Sigmoid colon (tissue), 7 donors: ENCODE measurements at places on chromosomes 5 and 9. TPM values are rescaled to one million over a fixed set of nuclear protein-coding genes. Genes with fewer than 3 reads are reported as not detected.

- no peak for DNase-seq
Observed at GRCh38 chr5:97618721-97619120, 435.7 kb upstream of the RIOK2 start.

Gene GABBR2
- total RNA-seq: not detected

Gene PCDHB15
- total RNA-seq: 5.5 TPM

GRCh38 chr5:132961887-132962286 lies 1.5 kb downstream of the AFF4 start:
- DNase-seq: no peak

Gene SPTLC1
- 75.3 TPM for total RNA-seq

Gene EXOC3
- total RNA-seq: 45.7 TPM

DNA sequence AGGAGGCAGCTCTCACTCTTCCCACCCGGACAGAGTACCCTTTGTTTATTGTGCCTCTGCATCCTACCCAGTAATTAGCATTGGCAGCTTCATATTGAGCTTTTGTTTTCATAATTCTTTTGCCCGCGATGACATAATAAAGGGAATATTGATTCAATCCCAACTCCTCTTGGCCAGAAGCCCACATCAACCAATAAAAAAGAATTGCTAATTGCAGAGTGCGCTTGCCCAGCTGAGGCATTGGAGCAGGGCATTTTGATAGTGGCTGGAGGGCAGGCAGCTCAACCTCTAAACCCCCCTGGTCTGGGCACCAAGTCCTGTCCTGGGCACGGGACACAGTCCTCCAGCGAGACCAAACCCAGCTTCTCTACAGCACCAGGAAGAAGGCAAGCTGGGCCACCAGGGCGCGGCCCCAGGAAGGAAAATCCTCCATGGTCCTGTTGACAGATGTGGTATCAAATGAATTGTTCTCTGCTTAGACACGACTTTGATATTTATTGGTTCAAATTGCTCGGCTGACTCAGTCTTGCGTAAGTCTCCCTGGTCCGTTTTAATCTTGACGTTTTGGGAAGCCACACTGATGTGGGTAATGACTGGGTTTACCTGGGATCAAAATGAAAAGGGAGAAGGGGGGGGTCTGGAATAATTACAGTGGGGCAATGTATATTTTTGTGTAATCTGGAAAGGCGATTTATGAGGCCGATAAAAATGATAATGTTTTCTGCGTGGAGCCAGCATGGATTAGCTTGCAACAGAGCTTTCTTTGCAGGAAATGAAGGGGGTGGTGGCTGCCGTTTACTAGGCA lies 220.7 kb upstream of the MSX2 start:
- DNase-seq: no peak

GRCh38 chr5:177540438-177540837 lies 13.9 kb downstream of the FAM193B start:
- DNase-seq: no peak

DNA sequence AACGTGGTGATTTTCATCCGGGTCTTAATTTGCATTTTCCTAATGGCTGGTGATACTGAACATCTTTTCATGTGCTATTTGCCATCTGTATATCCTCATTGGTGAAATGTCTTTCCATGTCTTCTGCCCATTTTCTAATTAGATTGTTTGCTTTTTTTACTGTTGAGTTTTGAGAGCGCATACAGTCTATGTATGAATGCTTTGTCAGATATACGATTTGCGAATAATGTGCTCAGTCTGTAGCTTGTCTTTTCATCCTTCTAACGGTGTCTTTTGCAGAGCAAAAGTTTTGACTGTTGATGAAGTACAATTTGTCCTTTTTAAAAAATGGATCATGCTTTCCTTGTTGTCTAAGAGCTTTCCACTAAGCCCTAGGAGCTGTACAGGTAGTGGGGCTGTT lies 143.0 kb downstream of the RGS3 start:
- DNase-seq: no peak

Gene NDUFS4
- 106 TPM for total RNA-seq

DNA sequence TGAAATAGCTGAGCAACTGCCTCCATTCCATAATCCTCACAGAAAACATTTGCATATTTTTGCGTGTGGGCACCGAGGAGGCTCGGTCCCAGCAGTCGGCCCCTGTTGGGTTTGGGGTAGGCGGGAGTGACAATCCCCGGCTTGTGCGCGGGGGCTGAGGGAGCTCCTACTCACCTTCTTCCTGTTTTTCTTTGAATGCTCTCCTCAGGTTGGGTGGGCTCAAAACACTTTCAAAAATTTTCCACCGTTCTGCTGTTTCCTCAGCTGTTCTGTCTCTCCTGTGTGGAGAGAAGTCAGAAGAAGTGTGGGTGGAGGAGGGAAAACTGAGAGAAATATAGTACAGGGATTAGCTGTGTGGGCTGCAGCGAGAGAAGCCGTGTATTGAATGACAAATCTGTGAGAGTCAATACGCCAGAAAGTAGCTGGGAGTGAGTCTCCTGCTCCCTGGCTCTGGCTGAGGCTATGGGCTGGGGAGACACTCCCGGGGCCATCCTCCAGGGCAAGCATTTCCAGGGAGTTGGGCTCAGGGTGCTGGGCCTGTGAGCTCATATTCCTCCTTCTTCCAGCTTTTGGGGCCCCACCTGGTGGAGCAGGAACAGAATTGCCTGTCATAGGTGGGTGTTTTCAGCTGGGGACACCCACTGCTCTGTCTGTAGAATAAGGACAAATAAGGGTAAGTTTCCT lies 84.7 kb downstream of the CMYA5 start:
- no peak for DNase-seq

- DNase-seq: no peak
Observed at GRCh38 chr5:116442095-116442534, 132.5 kb downstream of the SEMA6A start.

Gene IFNA21
- not detected for total RNA-seq

- DNase-seq: no peak
Observed at GRCh38 chr9:20255052-20255451, 367.2 kb downstream of the MLLT3 start.

DNA sequence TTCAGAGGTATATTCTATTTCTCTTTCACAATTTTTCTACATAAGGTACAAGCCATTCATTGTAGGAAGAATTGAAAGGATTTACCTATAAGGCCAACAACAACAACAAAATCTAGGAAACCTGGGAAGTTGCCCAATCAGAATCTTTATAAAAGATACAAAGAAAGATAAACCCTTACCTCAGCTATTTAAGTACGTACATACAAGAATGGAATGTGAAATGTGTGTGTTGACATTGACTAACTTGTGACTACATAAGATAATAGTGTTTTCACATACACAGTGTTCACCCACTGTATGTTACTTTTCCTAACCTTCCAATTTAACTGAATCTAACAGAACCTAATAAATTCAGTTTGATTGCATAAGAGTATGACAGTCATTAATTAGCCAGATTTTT lies 154.1 kb downstream of the ADAMTS6 start:
- DNase-seq: no peak

DNA sequence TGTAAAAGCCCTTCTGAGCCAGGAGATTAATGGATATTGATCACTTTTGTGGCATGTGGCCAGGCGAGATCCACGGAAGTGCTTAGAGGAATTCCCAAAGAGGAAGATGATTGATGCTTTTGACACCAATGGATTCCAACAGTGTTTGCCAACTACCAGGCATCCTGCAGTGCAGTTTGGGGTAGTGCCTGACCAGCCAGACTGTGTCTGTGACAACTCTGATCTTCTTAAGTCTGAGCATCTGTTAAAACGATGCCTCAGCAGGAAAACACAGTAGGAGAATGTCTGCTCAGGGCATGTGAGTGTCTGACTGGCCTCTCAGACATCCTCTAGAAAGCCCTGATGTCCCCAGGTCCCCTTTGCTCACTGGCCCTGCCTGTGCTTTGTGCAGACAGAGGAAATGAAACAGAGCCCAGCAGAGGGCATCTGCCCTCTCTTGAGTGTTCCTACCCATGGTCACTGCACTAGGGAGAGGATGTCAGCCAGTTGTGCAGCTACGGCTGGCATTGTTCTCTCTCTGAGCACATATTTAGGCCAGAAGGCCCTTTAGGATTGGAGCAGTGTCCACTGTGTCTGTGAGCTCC lies 57.0 kb downstream of the TRPC7 start:
- DNase-seq: no peak

DNA sequence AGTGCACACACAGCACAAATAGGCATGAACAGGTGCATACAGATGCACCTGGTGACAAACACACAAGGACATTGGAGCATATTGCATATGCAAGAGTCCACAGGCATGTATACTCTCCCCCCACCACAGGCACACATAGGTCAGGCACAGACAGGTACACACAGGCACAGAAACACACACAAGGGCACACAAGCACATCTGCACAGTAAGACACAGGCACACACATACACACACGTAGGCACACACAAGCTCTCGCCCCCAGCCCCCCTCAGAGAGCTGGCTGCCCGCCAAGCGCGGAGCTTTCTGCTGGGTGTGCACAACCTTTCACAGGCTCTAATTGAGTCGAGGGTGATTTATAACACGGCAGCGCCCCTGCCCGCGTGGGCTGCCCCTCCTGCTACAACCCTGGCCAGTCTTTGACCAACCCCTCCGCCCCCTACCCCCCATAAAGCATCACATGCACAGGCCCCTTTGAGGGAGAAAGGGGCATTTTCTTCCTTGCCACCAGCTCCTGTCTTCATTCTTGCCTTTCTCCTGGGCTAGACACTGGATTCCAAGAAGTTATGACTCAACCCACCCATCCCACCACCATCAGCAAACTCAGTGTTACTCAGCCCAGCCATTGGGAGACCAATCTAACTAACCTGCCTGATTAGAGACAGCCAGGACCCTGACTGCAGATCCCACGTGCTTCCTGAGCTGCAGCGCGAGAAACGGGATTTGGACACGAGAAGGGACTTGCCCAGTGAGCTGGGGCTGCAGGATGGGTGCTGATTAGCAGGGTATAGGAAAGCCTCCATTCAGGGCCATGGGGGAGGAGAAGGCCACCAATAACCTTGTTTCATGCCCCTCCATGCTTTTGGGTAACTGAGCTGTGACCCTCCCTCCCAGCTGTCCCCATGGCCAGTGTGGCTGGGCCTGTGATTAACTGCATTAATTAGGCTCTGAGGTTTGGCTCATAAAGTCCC lies 42.8 kb upstream of the PSD2 start:
- no peak for DNase-seq

DNA sequence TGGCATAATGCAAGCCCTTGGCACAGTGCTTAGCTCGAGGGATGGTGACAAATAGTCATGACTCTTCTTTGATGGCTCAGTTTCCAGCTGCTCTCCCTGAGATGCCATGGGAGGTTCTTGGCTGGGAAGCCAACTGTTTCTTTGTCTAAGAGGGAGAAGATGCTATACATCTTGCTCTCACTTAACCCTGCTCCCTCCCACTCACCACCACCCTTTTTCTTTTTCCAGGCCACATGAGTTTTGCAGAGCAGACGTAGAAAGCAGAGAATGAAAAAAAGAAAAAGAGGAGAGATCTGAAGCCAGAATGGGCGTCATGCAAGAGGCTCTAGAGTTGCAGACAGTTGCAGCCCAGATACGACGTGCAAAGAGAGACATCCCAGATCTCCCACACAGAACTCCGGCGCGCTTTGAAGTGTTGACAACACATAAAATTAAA lies 160.5 kb downstream of the FGF18 start:
- no peak for DNase-seq

GRCh38 chr9:124873664-124874063 lies 11.7 kb downstream of the ARPC5L start:
- no peak for DNase-seq

DNA sequence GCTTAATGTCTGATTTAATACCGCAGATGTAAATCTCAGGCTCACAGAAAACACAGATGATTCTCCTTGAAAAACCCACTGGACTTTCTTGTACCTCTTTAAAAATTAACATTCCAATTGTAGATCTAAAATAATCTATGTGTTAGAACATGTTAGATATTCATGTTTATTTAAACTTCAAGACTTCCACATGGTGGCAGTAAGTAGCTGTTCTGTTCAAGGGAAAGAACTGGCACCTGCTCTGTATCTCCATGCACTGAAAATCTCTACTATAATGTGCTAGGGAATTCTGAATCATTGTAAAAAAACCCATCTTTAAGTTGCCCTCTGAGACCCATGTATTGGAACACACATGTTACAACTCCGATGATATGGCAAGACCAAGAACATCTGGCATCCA lies 366.9 kb downstream of the DMRTA1 start:
- DNase-seq: no peak

Gene TNFSF8
- total RNA-seq: 1.4 TPM

GRCh38 chr5:159003045-159004030 lies 96.4 kb downstream of the EBF1 start:
- DNase-seq: no peak

DNA sequence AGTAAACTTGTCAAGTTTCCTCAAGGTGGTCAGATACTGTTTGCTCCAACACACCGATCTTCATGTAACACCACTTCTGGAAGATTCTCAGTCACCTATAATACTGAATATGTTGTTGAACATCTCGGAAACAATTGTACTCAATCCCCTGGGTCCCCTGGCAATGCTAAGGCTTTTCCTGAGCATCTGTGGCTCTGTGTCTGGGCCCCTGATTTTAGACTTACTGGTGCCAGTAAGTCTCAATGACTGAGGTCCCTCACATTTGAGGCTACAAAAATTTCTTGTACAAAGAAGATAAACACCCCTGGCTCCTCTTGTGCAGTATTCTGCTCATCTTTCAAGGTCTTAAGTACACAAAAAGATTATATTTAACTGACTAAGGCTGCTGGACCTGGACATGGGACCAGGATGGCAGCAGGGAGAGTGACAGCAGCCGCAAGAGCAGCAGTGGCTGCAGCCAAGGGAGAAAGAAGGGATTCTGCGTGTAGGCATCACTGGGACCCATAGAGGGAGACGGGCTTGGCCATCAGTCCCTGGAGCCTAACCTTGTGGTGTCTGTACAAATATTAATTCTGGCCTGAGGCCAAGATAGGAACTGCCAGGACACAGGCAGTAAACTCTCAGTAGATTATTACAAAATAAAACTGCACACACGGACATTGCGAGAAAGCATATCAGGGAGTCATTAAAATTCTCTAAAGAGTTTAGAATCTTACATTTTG lies 49.0 kb upstream of the TNPO1 start:
- DNase-seq: no peak

Gene TAF11L10
- total RNA-seq: not detected

- no peak for DNase-seq
Observed at GRCh38 chr9:76444322-76444929, 14.6 kb upstream of the GCNT1 start.

Gene ARSI
- total RNA-seq: 1.4 TPM
